ENCODE measurements at places on chromosomes 4 and X. TPM values are rescaled to one million over a fixed set of nuclear protein-coding genes. Genes with fewer than 3 reads are reported as not detected.

The FAM241A gene
- 14.6 TPM for total RNA-seq

The ATP2B3 gene
- total RNA-seq, result not detected

The IL1RAPL1 gene
- total RNA-seq, result 1.2 TPM

The DNAJB14 gene
- total RNA-seq, result 47.4 TPM

The PNCK gene
- not detected for total RNA-seq

The CFAP47 gene
- not detected for total RNA-seq

The PPEF2 gene
- not detected for total RNA-seq

The FSTL5 gene
- total RNA-seq, result not detected

The UNC5C gene
- 2.2 TPM for total RNA-seq

The TNIP2 gene
- total RNA-seq, result 101 TPM

The JAKMIP1 gene
- total RNA-seq, result not detected

The CXCR3 gene
- total RNA-seq, result not detected

The DMRTC1B gene
- not detected for total RNA-seq

The NKX3-2 gene
- not detected for total RNA-seq

The FGG gene
- total RNA-seq, result not detected

The F9 gene
- total RNA-seq, result not detected

The TLR1 gene
- total RNA-seq, result 0.87 TPM

The KCNE5 gene
- not detected for total RNA-seq

The NUDT10 gene
- total RNA-seq, result 1.4 TPM

The ATP1B4 gene
- not detected for total RNA-seq

The FAM133A gene
- not detected for total RNA-seq

The ANK2 gene
- 4.1 TPM for total RNA-seq

The SASH3 gene
- not detected for total RNA-seq

The SPARCL1 gene
- not detected for total RNA-seq

The P2RY4 gene
- total RNA-seq, result not detected

The TSPAN7 gene
- 13.5 TPM for total RNA-seq

The EREG gene
- total RNA-seq, result 4.0 TPM

The AMBN gene
- not detected for total RNA-seq

The ASMT gene
- not detected for total RNA-seq

The CLCN4 gene
- total RNA-seq, result 5.7 TPM

The SPATA18 gene
- total RNA-seq, result 17.4 TPM

The GALNTL6 gene
- 0.35 TPM for total RNA-seq

The PAGE2B gene
- total RNA-seq, result not detected

The SULT1E1 gene
- not detected for total RNA-seq

The CYTL1 gene
- total RNA-seq, result 154 TPM

The EMCN gene
- 43.6 TPM for total RNA-seq

The TIGD4 gene
- total RNA-seq, result 0.19 TPM

The L1CAM gene
- 1.6 TPM for total RNA-seq

The NEK1 gene
- 9.9 TPM for total RNA-seq

The PDCL2 gene
- not detected for total RNA-seq

The VCX3B gene
- not detected for total RNA-seq

The LNX1 gene
- total RNA-seq, result 1.6 TPM

The CCDC110 gene
- 0.41 TPM for total RNA-seq

The CACNA1F gene
- total RNA-seq, result not detected

The DUSP21 gene
- total RNA-seq, result not detected

The SPATA4 gene
- total RNA-seq, result not detected

The WDR17 gene
- 0.05 TPM for total RNA-seq

The SYN1 gene
- 0.88 TPM for total RNA-seq

The PGAM4 gene
- total RNA-seq, result not detected

The ARAP2 gene
- total RNA-seq, result 1.4 TPM

The GLRA3 gene
- not detected for total RNA-seq

The CD38 gene
- total RNA-seq, result 3.2 TPM

The STIM2 gene
- total RNA-seq, result 12.2 TPM

The SOX3 gene
- total RNA-seq, result not detected

The FAM47B gene
- total RNA-seq, result not detected

Data from glomerular endothelial cell (primary cell).